Aorta (tissue), 5 donors: ENCODE measurements at places on chromosomes 7 and 10.

DNA sequence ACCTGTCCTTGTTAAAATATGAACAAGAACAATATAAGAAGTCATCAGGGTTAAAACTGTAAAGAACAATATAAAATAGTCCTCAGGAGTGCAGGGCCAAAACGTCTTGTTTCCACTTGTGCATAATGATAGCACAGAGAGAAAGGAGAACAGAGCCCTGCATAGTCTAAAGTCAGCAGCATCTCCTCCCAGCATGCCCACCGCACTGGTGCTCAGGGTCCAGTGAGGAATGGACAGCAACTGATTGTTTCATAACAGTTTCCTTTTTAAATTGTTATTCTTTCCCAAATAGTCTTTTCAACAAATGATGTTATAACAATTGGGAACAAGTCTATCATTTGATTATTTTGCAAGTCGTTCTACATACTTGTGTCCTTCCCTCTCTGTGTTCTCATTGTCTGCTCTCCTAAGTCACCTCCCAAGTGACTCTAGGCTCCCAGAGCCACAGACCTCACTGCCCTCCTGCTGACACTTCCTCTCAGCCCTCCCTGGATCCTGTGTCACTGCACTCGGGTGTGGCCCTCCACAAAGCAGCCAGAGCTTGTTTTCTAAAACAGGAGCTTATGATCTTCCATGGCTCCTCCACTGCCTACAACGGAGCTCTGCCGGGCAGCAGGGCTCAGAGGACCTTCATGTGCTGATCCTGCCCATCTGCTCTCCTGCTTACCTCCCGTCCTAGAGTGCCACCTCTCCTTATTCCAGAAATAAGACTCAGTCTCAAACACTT lies 27.6 kb downstream of the COBL start:
- DNase-seq, result no peak

DNA sequence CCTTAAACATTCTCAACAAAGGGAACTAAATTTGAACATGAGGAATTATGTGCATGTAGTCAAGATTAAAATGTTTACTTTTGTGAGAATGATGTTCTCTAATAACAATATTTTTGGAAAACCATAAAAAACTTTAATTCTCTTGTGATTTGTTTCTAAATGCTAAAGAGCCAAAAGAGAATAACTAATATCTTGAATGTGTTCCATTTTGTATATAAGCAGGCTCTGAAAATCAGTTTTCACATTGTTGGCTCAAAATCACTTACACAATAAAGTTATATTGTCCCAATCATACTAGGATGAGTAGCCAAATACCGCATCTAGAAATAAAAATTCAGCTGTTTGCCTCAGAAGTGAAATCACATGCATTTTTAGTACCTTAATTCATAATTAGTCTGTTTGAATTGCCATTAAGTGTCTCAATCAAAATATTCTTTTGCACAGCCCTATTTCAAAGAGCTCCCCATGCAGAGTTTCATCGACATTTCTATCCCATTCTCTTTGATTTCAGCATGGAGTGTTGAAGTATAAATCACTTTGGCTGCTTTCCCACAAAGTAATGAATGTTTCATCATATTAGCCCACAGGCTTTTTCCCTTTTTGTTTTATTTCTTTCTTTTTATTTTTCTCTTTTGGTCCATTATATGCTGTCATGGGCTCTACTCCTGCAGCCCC lies 420.3 kb upstream of the POM121L12 start:
- no peak for DNase-seq

DNA sequence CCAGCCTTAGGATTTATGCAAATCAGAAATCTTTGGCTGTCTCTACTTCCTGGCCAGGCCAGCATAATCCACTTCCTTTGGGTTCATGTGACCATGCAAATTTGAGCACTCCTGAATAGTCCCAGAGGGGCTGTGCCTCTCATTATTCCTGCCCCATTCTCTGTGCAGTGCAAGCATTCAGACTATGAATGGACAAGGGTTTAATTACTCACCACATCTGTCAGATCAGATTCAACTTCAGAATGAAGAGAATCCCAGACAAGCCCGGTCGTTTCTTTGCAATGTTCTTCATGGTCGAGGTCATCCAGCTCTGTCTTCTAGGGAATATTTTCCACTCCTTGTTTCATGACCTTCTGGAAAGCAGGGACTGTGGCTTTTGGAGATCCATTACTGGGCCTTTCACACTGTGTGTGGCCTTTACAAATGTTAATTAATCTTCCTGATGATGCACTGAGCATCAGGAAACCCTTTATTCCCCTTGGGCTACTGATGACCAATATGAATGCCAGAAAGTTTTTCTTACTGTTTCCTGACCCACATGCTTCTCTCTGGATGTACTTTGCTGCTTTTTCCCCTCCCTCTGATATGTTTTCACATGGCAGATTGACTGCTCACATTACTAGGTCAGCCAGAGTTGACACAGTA lies 217.6 kb upstream of the TCF7L2 start:
- DNase-seq, result no peak

- peak; percentile 63 for DNase-seq
These were observed 834 bp downstream of the TAC1 start for GRCh38 chr7:97732565-97733275.

GRCh38 chr10:74963549-74963948 lies 137.1 kb downstream of the KAT6B start:
- no peak for DNase-seq

GRCh38 chr7:142320883-142321282 lies 63.0 kb upstream of the PRSS58 start:
- no peak for DNase-seq

DNA sequence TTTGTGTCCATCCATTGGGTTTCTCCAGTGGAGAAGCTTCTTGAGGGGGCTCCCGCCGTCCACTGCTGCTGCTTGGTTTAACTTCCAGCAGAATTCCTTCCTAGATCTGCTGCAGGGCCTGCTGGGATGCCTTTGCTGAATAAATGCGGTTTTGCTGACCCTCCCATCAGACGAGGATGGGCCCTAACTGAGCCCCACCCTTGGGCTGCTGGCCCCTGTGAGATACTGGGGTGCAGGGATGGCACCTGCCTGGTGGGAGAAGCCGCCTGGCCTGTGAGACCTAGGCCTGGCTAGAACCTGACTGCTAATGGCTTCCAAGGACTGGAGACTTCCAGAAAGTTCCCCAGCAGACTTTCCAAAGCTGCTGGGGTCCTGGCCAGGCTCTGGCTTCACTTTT lies 43.8 kb downstream of the ZNF467 start:
- no peak for DNase-seq

DNA sequence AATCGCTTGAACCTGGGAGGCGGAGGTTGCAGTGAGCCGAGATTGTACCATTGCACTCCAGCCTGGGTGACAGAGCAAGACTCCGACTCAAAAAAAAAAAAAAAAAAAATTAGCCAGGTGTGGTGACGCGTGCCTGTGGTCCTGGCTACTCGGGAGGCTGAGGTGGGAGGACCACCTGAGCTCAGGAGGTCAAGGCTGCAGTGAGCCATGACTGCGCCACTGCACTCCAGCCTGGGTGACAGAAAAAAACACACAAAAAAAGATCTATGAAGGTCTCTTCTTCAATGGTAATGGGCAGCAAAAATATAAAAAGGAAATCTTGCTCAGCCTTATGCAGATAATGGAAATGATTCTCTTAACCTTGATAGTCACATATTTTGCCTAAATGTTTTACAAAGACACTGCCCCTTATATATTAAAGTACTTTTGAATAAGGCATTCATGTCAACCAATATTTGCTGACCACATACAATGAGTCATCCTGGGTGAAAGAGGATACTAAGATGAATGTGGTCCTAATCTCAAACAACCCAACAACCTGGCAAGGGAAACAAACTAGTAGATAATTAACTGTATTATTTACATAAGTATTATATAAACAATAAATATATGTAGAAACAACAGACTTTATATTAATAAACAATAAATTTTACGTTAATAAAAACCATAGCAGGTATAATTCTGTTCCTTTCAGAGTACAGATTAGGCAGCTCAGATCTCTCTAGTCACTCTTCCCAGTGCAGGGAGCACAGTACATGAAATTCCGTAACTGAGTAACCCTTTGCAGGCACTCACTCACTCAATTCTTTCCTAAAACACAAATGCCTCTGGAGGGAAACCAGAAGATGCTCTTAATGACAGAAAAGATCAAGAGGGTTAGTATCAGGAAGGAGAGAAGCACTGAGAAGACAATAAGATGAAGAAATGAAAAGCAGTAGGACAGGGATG lies 8.1 kb downstream of the TOMM7 start:
- DNase-seq, result no peak

GRCh38 chr10:80265740-80266512 lies 23.5 kb downstream of the MAT1A start:
- no peak for DNase-seq

DNA sequence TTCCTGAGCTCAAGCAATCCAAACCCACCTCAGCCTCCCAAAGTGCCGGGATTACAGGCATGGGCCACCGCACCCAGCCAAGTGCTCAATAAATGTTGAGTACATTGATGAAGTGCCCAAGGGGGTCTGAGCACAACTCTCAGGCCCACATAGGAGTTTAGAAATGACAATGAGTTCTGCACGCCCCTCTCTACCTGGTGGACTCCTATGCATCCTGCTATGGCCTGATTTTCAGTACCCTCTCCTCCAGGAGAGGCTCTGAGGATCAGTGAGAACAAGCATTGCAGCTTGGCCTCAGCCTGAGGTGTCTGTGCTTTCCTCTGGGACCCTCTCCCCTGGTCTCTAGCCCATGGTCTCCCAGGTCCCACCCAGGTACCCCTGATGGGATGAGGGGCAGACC lies 20.9 kb upstream of the GRIFIN start:
- no peak for DNase-seq

DNA sequence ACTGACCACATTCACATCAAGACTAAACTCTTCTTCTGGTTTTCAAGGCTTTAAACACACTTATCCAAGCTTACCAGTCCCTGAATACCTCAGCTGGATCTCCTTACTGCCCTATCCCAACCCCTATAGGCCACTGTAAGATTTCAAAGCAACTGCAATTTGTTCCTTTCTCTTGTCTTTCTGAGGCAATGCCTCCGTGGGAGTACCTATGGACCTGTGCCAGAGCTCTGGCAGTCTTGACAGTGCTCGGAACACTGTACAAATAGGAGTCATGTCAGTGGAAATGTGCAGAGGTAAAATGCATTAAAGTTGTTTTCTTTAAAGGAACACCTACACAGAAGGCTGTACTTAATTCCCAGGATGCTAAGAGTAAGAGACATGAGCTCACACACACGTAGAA lies 124.7 kb downstream of the CNOT4 start:
- DNase-seq, result no peak

GRCh38 chr10:69865450-69865849 lies 63.7 kb downstream of the COL13A1 start:
- no peak for DNase-seq

- no peak for DNase-seq
These were observed 25.2 kb downstream of the NUB1 start for GRCh38 chr7:151366880-151367222.

DNA sequence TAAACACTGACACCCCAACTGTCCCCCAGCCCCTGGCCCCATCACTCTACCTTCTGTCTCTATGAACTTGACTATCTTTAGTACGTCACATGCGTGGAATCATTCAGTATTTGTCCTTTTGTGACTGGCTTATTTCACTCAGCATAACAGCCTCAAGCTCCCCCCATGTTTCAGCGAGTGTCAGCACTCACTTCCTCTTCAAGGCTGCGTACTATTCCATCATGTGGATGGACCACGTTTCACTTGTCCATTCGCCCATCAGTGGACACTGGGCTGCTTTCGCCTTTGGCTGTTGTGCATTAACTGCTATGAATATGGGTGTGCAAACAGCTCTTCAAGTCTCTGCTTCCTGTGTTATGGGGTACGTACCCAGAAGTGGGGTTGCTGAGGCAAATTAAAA lies 100.7 kb downstream of the PTPRN2 start:
- no peak for DNase-seq

GRCh38 chr7:36792421-36792820 lies 68.1 kb upstream of the AOAH start:
- DNase-seq, result no peak

GRCh38 chr7:45236666-45237065 lies 79.1 kb downstream of the RAMP3 start:
- DNase-seq, result peak; percentile 33

GRCh38 chr10:113987805-113988204 lies 55.9 kb upstream of the ADRB1 start:
- DNase-seq, result peak; percentile 68
